ENCODE measurements at places on chromosomes 5 and 9.

- no peak for DNase-seq
These were observed 584 bp downstream of the LMAN2 start for GRCh38 chr5:177350776-177351391.

DNA sequence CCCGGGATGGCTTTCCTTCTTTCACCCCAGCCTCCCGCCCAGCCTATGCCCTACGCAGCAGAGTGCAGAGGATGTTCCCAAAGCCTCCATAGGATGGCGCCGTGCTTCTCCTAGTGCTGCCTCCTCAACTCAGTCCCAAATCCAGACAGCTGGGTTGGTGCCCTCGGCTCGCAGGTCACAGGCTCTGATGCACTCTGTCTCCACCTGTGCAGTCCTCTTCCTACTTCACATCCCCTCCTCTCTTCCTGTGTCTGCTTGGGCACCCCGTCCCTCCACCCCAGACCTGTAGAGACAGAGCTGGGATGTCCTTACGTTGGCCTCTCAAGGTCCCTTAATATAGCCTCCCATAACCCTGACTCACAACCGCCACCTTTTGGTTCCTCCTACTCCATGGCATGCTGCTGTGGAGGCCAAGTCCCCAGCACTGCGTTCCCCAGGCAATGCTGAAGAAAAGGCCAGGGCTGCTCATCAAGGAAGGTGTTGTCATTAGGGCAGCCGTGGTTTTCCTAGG, 314.4 kb downstream of the GADD45G start:
- no peak for DNase-seq

DNA sequence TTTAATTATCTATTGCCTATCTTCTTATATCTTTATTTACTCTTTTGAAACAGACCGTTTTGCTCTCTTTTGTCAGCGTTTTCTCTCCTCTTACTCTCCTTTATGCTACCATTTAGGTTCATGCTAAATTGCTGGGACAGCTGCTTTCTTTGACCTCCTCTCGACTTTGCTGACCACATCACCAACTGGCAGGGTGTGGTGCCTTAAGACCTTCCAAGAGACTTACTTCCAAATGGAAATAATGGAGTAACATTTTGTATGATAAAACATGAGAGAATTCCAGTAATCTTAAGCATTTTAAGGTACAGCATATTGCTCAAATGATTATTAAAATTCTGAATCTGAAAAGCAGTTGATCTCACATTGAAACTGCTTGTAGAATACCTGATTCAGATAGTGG, 71.5 kb upstream of the MEF2C start:
- no peak for DNase-seq

DNA sequence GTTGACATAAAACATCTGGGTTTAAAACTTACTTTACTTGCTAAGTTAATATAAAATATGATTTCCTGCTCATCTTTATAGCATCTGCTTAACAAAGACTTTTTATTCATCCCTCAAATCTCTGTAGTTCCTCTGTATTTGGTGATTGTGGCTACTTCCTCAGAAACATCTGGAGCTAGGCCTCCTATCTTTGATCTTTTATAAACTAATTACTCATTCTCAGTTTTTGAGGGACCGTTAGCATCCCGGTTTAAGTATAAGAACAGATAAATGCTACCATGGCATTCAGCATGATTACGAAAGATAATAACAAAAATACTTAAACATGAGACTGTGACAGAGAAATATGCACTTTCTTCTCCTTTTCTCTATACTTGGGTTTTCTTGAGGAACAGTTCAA, 85.3 kb downstream of the SLC38A9 start:
- no peak for DNase-seq

- DNase-seq: no peak
These were observed 916.3 kb upstream of the WWC1 start for GRCh38 chr5:167375125-167375524.

- no peak for DNase-seq
These were observed 40.9 kb downstream of the INIP start for GRCh38 chr9:112677040-112677439.

GRCh38 chr5:150562832-150563231, 54.9 kb downstream of the NDST1 start:
- no peak for DNase-seq

DNA sequence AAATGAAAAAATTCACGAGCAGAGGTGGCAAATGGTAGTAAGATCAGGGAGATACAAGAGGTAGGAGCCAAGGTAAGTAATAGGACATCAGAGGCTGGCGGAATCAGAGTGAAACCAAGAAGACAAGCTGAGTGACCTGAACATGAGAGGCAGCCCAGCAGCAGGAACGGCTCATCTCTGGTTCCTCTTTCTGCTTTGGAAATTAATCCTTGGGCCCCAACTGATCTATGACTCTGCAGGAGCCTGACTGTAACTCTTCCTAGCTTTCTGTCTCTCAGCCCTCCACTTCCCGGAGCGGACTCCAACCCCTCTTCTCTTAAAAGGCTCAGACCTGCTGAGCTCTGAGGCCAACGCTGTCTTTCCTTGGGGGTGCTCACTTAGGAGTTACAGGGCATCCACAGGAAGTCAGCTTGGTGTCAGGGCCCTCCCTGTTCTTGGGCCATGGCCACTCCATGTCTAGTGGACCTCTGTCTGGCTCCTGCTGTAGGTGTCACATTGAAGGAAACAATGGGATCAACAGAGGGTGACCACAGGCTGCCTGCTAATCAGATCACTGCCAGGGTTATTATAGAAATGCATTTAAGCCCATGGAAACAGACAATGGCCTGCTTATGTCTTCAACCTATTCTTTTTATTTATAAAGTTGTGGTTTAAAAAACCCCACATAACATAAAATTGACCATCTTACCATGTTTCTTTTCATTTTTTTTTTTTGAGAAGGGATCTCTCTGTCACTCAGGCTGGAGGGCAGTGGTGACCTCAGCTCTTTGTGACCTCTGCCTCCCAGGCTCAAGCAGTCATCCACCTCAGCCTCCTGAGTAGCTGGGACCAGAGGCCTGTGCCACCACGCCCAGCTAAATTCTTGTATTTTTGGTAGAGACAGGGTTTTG, 22.5 kb upstream of the SHB start:
- no peak for DNase-seq

- DNase-seq: no peak
These were observed 289.6 kb downstream of the KIF4B start for GRCh38 chr5:155303120-155303519.

DNA sequence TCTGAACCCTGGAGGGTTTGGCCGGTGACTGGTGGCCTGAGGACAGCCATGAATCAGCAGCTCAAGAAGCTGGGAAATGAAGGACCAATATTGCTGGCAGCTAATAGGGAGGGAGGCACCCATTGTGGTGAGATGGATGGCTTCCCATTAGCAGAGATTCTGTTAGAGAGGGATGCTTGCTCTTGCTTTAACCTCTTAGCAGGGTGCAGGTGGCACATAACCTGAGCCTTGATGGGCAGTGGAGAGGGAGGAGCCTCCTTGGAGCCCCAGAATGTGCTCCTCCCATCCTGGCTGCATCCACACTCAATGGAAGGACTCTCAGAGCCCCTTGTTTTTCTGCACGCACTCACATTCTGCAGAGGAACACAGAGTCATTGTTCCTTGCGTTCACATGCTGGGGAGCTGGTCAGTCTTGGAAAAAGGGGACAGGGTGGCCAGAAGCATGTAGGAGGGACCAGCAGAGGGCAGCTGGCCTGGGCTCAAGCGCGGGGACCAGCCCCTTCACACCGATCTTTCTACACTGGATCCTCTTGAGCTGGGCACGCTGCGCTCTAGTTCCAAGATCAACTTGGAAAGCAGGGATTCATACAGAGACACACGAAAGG, 161.8 kb downstream of the MED10 start:
- no peak for DNase-seq

DNA sequence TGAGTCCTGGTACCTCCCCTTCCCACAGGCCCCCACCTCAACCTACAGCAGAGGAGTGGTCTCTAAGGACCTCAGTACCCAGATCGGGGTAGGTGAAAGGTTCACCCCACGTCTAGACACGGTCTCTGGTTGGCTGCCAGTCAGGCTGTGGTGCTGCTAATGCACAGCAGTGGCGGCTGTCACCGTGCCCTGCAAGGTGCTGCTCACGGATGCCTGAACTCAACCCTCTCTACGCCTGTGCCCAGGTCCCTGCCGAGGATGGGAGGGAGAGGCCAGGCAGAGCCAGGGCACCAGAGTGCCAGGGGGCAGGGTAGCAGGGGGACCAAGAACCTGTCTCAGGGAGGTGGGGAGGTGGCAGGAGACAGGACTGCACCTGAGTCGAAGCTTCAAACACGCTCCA, 14.3 kb downstream of the IER5L start:
- DNase-seq: no peak

DNA sequence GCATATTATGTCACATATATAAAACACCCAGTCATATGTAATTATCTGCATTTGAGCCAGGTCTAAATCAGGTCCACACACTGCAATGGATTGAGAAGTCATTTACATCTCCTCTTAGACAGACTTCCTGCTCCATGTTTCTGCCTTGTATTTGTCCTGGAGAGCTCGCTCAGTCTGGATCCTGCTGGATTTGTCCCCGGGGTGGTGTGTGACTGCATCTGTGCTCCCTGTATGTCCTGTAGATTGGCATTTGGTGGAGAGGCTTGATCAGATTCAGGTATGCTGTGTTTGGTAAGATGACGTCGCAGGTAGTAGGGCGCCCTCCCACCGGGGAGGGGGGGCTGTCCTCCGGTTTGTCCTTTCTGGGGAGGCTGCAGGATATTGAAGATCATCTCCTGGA, 33.6 kb upstream of the IER5L start:
- no peak for DNase-seq

GRCh38 chr9:36976371-36977030, 57.6 kb downstream of the PAX5 start:
- no peak for DNase-seq

DNA sequence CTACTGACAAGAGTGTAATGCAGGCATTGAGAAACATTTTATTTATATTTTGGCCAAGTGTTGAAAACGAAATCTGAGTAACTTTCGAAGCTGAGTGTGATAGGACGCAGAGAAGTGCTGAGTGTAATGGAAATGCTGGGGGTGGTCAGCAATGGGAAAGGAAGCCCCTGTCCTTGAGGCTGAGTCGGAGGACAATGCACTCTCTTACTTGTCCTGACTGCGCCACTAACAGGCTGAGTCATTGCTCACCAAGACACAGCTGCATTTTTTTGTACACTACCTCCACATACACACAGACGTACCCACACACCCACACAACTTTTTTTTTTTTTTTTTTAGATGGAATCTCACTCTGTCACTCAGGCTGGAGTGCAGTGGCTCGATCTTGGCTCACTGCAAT, 637.7 kb downstream of the SLCO4C1 start:
- DNase-seq: no peak

DNA sequence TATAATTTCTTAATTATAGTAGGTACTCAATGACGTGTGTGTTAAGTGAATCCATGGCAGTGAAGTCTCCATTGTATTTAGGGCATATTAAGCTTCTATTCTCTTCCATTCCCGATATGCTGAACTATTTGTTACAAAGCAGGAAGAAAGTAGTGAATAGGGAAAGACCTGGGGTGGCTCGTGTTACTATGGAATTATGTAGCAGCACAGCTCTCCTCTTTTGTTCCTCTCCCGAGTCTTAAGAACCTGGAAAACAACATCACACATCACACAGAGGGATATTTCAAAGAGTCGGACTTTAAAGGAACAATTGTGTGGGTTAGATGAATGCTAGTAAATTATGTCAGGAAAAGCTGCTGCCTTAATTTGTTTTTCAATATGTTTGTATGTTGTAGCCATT, 131.8 kb downstream of the PCSK5 start:
- DNase-seq: no peak

- DNase-seq: no peak
These were observed 31.8 kb downstream of the C5orf15 start for GRCh38 chr5:133936651-133937015.

DNA sequence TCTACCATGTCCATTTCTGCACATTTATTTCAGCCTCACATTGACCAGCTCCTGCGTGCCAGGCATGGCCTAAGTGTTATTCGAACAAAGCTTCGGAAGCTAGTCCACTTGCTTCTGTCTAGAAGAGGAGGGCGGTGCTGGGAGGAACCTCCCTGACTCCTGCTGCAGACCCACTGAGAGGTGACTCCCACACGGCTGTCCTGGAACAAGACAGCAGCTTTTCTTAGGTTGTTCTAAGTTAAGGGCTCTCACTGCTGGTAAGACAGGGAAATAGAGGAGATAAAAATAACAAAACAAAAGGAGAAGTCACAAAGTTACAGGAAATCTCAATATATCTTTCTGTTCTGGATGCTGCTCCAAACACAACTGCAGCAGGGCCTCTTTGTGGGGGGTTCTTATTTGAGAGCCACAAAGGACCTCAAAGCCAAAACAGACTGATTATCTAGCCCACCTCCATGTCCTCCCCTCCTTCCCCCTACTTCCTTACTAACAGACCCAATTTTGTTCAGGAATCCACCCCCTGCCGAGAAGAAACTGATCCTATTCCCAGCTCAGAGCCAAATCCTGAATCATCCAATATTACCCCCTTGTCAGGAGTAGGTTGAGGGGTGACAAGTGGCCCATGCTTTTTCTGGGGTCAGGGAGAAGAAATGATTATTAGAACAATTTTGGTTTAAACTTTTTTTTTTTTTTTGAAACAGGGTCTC, 28.4 kb upstream of the KCNIP1 start:
- DNase-seq: no peak

DNA sequence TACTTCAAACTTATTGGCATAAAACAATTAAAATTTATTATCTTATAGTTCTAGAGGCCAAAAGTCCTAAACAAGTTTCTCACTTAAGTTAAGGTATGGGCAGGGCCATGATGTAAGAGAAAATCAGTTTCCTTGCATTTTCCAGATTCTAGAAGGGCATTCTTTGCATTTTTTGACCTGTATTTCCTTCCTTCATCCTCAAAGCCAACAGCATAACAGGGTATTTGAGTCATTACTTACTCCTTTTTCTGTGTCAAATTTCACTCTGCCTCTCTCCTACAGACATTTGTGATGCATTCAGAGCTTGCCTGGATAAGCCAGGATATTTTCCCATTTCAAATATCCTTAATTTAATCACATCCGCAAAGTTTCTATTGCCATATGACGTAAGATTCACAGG, 1499.0 kb downstream of the EFNA5 start:
- no peak for DNase-seq

- DNase-seq: peak; percentile 33
These were observed 81.9 kb downstream of the TNC start for GRCh38 chr9:115035841-115036612.

GRCh38 chr5:172999372-172999973, 15.9 kb downstream of the ATP6V0E1 start:
- no peak for DNase-seq

Data from stimulated activated CD4-positive, alpha-beta T cell treated with anti-CD3 and anti-CD28 coated beads, TNF-alpha, amount 100 ng/mL, for 48 hours (primary cell).